ENCODE measurements at places on chromosomes 11 and 22.

DNA sequence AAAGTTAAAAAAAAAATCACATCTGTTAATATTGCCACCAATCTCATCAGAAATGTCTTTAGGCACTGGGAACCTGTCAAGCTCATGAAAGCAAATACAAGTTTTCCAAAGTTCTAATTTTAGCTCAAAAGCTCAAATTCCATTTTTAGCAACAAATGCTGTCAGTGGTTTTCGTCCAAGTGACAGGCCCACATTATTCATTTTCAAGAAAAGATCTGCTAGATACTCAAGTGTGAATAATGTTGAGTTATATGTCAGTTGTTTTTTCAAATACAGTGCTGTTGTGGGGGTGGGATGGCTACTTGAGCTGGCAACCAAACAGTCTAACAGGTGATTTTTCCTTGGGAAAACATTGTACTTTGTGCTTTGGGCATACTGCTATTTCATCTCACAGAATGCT is 1072.6 kb downstream of the OPCML start:
- no peak for DNase-seq

DNA sequence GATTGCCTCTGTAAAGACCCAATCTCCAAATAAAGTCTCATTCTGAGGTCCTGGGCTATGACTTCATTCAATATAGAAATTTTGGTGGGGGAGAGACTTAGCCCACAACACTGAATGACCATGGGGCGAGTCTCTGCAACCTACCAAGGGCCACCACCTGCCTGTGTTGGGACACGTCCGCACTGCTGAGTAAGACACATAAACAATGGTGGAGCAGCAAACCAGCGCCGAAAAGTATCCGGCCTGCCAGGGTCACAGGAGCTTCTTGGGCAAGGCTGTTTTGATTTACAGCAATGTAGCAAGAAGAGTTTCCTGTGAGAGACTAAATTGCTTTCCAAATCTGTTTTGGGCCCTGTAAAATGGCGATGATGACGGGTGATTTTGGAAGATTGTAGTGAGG is 122.3 kb downstream of the SHANK2 start:
- no peak for DNase-seq

- no peak for DNase-seq
Observed at GRCh38 chr11:117045956-117046355, 52.3 kb downstream of the SIK3 start.

DNA sequence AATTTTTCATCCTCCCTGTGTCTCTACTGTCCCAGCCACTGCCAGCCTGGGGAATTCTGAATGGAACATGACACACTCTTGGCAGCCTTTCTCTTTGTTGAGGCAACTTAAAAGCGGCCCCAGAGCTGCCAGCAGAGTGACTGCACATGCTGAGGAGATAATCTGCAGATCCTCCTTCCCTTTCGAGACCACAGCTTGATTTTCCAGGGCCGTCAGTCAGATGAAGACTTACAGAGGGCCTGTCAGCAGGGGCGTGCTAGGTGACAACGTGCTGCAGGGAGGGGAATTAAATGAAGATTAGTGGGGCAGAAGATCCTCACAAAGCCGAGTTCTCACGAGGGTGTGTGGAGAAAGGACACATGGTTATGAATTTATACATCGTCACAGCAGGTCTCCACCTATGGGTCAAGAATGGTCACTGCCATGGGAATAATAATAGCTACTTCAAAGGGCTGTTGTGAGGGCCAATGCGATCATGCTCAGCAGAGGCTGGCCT is 193.5 kb upstream of the PITPNB start:
- DNase-seq: no peak

DNA sequence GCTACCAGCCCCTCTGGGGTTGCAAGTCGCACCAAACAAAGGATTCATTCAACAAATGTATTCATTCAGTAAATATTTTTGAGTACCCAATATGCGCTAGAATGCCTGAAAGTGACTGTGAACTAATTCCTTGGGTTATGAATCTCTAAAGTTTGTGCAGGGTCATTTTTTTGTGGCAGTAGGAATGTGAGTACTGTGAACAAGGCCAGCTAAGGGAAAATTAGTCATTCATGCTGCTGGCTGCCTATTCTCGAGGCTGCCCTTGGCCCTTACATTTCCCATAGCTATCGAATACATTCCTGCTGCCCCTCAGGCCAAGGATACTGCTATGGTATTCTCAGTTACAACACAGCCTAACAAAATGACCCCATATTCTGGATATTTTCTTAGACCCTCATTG is 141.6 kb downstream of the TRPC6 start:
- DNase-seq: no peak

GRCh38 chr11:95419915-95420314 is 188.9 kb upstream of the SESN3 start:
- no peak for DNase-seq

GRCh38 chr11:2989006-2989405 is 3.1 kb downstream of the NAP1L4 start:
- DNase-seq: no peak

DNA sequence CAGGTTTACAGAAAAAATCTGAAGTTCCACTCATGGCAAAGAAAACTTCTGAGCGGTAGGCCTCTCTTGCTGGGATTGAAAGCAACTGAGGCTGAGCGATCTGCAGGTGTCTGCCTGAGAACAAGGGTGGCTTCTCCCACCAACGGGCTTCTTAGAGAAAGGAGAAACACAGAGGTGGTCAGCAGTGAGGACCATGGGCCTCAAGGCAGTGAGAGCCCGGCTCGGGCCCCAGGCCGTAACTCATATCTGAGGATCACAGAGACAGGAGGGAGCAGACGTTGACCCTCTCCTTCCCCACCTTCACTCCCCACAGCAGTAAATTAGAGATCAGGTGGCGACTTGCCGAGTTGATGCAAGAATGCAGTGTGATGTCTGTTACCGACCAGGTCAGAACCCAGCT is 50.9 kb upstream of the RTL6 start:
- no peak for DNase-seq

DNA sequence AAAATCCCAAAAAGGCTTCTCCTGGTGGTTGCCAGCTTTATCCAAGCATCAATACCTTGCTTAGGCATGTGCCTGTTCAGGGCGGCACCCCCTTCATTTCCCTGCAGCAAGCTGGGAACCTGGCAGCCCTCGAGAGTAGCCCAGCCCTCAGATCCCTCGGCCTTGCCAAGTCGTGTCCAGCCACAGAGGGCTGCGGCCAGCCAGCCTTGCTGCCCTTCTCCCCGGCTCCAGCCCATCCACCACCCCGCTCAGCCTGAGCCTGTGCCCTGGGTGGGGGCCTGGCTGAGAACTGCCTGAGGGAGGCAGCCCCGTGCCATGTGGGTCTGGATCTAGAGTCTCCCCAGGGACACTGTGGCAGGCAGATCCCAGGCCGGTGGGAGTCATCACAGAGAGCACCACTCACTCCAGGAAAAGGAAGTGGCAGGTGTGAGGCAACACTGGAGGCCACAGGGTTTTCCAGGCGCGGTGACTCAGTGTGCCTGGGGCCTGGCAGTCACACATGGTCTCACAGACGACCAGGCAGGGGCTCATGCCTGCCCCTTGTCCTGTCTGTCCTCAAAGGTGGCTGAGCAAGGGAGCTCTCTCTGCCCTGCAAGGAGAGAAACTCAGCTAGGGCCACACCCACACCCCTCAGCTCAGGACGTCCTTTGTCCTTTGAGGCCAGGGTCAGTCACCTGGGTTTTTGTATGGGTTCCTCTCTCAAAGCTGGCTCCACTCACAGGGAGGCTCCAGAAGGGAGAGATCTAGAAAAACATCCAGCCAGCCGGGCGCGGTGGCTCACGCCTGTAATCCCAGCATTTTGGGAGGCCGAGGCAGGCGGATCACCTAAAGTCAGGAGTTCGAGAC is 12.2 kb upstream of the CDC42BPG start:
- DNase-seq: no peak

DNA sequence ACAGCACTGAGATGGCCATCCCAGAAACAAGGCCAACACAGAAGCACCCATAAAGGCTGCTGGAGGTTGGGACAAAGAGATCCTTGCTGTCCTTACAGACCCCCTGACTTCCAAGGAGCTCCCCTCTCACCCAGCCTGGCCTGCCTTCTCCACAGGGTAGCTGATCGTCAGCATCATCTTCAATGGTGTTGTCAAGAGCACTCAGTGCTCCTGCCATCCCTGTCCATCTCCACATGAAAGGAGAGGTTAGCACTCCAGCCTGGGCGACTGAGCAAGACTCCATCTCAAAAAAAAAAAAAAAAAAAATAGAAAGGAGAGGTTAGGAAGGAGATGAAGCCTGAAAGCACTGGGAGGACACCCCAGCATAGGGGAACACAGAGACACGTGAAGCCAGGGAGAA is 2.1 kb upstream of the POU2AF3 start:
- no peak for DNase-seq

GRCh38 chr11:117827521-117828511 is 3.3 kb upstream of the FXYD2 start:
- DNase-seq: no peak

- no peak for DNase-seq
Observed at GRCh38 chr11:68399916-68400315, 60.6 kb upstream of the PPP6R3 start.

GRCh38 chr22:43750751-43751150 is 61.4 kb downstream of the EFCAB6 start:
- no peak for DNase-seq

DNA sequence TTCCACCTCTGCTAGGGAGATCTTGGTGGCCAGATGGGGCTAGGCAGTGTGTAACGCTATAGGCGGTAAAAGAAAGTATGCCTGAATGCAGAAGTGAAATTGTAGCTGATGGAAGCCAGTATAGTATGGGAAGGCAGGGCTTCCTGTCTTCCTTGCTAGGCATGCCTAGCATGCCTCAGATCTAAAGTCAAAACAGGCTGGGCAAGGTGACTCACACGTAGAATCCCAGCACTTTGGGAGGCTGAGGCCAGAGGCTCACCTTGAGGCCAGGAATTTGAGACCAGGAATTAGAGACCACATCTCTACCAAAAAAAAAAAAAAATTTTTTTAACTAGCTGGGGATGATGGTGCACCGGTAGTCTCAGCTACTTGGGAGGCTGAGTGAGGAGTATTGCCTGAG is 281.7 kb upstream of the MTNR1B start:
- no peak for DNase-seq

GRCh38 chr11:82682003-82682751 is 51.5 kb downstream of the FAM181B start:
- DNase-seq: no peak

DNA sequence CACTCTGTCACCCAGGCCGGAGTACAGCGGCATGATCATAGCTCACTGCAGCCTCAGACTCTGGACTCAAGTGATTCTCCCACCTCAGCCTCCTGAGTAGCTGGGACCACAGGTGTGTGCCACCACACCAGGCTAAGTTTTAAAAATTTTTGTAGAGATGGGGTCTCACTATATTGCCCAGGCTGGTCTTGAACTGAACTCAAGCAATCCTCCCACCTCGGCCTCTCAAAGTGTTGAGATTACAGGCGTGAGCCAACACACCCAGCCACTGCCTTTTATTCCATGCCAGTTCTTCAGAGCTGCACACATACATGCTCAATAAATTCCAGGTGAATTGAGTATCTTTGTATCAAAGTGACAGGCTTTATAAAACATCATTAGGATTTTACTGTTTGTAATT is 2.4 kb upstream of the COPB1 start:
- no peak for DNase-seq

DNA sequence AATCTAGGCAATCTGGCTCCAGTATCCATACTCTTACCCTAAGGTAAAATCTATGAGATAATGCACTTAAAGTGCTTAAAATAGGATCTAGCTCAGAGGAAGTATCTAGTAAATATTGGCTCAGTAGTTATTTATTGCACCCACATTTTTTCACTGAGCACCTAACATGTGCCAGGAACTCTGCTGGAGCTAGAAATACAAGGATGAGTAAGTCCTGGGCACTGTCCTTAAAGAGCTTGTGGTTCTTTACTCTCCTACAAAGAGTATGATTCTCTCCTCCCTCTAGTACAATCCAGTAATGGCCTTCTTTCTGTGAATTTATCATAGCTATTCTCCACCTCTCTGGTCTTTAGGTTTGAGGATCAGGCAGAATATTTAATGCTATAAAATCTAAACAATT is 59.2 kb downstream of the DEUP1 start:
- DNase-seq: no peak

DNA sequence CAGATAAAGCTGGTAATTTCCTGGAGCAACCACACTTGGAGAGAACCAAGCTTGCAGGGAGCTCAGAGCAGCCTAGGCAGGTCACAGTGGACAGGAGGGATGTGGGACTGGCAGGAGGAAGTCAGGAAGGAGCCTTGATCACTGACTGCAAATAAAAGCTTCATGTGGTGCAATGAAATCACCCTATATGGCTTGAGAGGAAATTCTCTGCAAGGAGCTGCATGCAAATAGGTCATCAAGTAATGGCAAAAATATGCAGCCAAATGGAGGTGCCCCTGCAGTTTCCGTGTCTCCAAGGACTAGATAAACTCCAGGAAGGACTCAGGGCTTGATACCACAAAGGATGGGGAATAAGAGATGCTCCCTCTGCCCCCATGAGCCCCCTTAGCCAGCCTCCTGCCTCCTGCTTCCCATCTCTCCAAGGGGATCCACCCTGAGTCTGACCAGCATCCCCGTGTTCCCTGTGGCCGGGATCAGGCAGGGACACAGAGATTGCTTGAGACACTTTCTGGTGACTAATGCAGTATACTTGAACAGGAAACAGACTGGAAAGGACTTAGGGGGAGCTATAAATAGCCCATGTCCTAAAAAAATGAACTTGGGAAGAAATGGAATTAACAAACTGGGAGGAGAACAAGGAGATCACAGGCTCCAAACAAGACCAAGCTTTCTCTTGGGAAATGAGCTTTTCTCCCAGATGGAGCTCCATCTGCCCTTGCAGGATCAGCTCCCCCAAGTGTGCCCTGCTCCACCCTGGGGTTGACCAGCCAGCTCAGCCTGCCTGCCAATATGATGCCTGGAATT is 23.9 kb upstream of the MICAL2 start:
- DNase-seq: no peak

GRCh38 chr22:40951795-40952605 is 822 bp downstream of the RBX1 start:
- DNase-seq: no peak

GRCh38 chr11:71519546-71519945 is 7.5 kb upstream of the KRTAP5-7 start:
- DNase-seq: no peak

DNA sequence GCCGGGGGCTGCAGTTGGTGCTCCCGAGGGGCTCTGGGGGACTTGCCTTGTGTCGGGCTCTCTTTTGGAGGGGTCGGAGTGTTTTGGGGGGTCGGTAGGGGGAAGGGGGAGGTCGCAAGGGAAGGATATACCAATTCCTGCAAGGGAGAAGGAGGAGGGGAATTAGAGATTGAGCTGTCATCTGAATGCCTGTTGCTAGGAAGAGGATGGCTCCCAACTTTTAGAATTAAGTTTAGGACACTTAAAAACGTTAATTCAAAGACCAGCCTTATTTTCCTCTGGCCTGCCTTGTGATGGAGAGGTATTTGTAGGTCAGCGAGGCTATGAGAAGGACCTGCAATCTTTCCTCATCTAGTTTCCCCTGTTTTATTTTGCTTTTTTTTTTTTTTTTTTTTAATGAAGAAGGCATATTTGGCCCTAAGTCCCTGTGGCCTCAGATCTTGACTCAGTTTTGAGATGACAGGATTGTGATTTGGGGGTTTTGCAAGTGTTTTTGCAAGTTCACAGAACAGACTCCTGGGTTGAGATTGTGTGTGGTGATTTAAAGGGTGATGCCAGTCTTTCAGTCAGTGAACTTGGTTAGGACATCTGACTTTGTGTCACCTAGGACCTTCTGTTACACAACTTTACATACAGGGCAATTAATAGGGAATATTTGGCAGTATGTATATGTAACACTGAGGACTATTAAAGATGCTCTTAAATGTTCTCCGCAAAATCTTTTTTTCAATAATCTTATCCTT is 672 bp downstream of the TMEM135 start:
- no peak for DNase-seq
